NCI-H2171 (cell line): ENCODE measurements at places on chromosomes 7 and 10.

DNA sequence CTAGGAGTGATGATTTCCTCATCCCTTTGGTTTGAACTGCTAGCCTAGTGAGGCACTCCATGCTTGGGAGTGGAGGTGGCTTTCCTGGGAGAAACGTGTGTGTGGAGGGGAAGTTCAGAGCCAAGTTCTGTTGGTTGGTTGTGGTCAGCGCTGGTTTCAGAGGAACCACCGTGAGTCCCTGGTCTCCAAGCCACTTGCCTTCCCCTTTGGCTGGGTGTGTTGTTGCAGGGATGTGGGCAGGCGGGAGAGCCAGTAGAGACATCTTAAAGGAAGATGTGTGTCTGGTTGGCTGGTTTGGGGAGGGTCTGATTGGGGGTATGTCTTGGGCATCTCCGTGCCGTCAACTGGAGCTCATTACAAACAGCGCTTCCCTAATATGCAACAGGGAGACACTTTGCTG is 130.8 kb upstream of the TCF7L2 start:
- no peak for DNase-seq

GRCh38 chr7:99730238-99730810 is 4.7 kb downstream of the CYP3A7 start:
- DNase-seq, result no peak

- no peak for DNase-seq
Observed at GRCh38 chr7:137421366-137421765, 77.8 kb upstream of the PTN start.

DNA sequence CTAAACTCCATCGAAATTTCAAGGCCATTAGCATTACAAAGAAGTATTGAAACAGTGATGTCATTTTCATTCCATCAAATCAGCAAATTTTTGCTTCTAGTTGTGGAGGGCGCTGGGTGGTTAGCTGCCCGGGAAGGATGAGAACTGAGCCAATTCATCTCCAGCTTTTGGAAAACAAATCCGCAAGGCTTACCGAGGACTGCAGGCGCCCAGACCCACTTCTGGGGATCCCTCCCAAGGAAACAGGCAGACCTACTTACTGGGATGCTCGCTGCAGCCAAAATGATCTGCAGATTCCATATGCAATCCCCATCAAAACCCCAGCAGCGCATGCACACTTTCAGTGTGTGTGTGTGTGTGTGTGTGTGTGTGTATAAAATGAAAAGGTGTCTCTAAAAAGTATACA is 19.2 kb downstream of the TNRC18 start:
- DNase-seq, result no peak

GRCh38 chr7:148242294-148242821 is 348.2 kb upstream of the C7orf33 start:
- DNase-seq, result peak; percentile 53

- no peak for DNase-seq
Observed at GRCh38 chr10:47136866-47137265, 163.1 kb upstream of the GDF10 start.

- DNase-seq, result no peak
Observed at GRCh38 chr10:93178226-93178625, 104.5 kb downstream of the CYP26A1 start.

DNA sequence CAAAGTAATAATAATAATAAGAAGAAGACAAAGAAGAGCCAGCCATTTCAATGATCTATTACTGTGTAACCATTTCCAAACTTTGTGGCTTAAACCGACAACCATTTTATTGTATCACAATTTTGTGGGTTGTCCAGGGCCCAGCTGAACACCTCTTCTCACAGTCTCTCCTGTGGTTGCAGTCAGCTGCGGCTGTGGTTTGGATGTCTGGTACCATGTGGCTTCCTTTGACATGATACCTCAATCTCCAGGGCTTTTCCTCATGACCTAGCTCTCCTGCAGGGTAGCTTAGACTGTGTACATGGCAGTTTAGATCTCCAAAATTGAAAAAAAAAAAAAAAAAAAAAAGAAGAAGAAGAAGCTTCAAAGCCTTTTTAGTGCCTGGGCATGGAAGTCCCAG is 72.6 kb upstream of the NFKB2 start:
- no peak for DNase-seq

DNA sequence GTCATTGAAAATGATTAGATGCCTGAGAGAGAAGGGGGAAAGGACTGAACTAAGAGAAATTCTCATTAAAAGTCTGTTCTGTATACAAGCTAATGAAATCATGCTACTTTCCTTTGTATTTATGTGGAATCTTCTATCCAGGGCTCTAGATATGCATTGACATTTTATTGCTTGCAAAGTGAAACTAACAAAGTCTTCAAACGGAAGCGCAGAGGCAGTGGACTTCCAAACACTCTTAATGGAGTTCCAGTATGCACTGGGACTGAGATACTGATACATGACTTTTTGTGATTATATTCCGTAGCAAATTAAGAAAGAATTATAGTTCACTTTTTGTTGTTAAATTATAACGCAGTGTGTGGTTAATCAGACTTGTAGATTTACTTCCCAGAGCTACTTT is 166.8 kb upstream of the TBX20 start:
- no peak for DNase-seq

- DNase-seq, result no peak
Observed at GRCh38 chr7:115662676-115663075, 367.9 kb downstream of the TFEC start.

- DNase-seq, result no peak
Observed at GRCh38 chr10:104417637-104418292, 64.1 kb downstream of the CFAP58 start.

GRCh38 chr10:104587751-104588150 is 53.3 kb upstream of the SORCS3 start:
- no peak for DNase-seq

DNA sequence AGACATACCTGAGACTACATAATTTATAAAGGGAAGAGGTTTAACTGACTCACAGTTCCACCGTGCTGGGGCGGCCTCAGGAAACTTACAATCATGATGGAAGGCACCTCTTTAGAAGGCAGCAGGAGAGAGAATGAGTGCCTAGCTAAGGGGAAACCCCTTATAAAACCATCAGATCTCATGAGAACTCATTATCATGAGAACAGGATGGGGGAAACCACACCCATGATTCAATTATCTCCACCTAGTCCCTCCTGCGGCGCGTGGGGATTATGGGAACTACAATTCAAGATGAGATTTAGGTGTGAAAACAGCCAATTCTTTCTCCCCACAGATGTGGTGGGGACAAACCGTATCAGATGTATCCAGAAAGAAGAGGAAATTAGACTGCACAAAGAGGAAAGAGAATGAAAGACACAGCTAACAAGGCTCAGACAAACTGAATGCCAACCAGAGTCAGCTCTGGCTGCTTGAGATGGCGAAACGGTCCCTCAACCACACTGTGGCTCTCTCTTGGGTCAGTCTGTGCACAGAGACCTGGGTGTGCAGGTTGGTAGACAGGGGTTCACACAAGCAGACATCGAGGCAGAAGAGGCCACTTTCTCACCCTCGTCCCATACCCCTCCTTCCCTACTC is 375.6 kb downstream of the SFMBT2 start:
- DNase-seq, result no peak

GRCh38 chr10:58189269-58189668 is 78.4 kb downstream of the IPMK start:
- DNase-seq, result no peak

GRCh38 chr7:108138911-108139310 is 8.8 kb upstream of the LAMB4 start:
- DNase-seq, result no peak

- no peak for DNase-seq
Observed at GRCh38 chr7:115066050-115066449, 144.2 kb downstream of the MDFIC start.
